ENCODE measurements at places on chromosomes 2 and 18.
A peak's percentile ranks its signal among the peaks of the same experiment; 100 is the strongest.

GRCh38 chr18:73235491-73235890 is 367.7 kb upstream of the NETO1 start:
- no peak for DNase-seq

- DNase-seq: no peak
These were observed at the start of gene PROM2 for GRCh38 chr2:95274291-95275150. Gene PROM2 (plus strand): TSS chr2:95274449. CDS start chr2:95274586, 137 bp downstream.

DNA sequence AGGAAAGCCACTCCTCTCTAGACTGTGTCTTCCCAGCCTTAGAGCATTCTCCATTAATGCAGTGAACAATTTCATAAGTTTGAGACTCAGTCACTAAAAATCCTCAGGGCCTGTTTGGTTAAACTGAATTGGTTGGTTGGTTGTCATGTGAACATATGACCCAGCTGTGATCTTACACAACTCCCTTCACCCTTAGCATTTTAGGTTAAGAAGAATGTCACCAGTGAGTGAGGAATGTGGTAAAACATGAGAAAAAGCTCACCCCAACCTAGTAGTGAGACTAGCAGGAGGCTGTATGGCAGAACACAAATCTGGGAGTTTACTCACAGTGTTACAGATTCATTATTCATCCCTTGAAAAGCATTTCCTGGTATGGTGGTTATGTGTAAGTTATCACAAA is 32.4 kb downstream of the LHCGR start:
- no peak for DNase-seq

GRCh38 chr2:86309966-86310365 is 27.5 kb downstream of the REEP1 start:
- no peak for DNase-seq

GRCh38 chr2:51620796-51621195 is 588.9 kb upstream of the NRXN1 start:
- no peak for DNase-seq

DNA sequence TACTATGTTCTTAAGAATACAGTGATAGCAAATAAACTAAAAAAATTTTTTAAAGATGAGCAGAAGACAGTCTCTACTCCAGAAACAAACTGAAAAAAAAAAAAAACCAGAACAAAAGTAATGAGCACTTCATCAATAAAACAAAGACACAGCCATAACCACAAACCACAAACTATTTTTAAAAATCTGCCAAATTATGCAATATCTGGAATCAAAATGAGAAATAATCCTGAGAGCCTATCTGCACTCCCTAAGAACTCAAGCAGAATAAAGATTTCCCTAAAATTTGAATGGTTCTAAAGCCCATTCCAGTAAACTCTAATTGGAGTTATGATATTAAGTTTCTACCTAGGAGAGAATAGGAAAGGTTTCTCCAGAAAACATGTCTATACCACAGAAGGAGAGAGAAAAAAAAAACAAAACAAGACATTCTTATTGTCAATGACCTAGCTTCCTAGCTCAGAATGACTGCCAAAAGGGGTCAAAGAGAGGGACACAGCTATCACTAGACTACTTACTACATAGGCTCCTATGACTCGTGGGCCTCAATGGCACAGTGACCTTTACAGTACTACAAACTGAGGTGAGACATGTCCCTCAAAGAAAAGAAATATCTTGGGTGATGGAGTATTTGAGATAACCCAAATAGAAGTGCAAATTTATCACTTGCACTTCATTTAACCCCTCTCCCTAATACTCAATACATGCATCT is 262.8 kb downstream of the ZEB2 start:
- no peak for DNase-seq

DNA sequence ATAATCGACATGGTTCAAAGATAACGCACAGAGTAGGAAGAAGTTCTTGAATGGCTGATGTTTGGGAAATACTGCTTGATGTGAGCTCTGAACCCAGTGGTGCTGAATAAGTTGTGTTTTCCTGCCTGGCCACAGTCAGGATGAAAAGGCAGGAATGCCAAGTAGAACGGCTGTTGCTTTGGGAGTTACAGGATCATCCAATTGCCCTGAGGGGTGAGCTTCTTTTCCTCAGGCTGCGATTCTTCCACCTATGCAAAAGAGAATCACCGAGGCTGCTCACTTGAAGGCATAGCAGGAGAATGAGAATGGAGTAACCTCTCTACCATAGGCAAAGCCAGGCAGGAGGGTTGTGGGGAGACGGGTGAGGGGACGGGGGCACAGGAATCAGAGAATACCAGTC is 14.4 kb upstream of the IGFBP2 start:
- DNase-seq: no peak

- no peak for DNase-seq
These were observed 651.9 kb upstream of the HS6ST1 start for GRCh38 chr2:128970332-128971116.

GRCh38 chr2:45649858-45650811 is 1.3 kb upstream of the PRKCE start:
- DNase-seq: peak; percentile 37

DNA sequence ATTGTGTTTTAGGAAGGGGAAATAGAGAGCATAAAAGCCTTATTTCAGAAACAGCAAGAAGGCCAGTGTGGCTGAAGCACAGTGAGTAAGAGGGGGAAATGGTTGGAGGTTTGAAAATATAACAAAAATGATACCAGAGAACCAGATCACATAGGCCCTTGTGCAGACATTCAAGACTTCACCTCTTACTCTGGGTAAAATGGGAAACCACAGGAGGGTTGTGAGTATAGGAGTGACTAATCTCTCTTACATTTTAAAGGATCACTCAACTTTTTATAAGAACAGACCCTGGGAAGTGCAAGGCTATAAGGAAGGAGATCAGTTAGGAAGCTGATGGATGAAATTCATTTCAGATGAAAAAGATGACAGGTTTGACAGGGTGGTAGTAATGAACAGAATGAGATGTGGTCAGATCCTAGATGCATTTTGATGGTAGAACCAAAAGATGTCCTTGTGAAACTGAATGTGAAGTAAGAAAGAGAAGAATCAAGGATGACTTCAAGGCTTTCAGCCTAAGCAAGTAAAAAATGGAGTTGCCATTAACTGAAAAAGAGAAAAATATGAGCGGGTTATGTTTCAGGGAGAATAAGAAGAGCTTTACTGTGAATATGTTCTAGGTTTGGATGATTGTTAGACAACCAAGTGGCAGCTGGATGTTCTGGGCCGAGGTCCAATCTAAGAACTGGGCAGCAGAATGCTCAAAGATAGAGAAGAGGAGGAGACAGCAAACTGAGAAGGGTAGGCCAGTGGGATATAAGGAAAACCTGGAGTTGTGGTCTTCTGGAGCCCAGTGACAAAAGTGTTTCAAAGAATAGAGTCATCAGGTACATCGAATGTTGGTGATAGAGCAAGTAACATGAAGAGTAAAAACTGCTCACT is 65.1 kb downstream of the USP40 start:
- DNase-seq: no peak

DNA sequence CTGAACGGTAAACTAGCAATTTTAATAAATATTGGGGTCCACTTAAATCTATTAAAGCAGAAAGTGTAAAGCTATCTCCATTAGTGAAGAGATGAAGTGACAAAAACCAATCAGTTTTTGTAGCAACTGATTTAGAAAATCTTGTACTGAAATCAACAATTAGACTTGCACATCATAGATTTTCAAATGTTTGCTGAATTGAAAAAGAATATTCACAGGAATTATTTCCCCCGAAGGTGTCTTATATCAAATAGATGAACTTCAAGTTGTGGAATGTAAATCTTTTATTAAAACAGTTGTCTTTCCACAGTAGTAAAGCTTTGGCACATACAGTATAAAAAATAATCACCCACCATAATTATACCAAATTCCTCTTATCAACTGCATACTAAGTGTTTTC is 48.7 kb downstream of the ATIC start:
- DNase-seq: no peak

DNA sequence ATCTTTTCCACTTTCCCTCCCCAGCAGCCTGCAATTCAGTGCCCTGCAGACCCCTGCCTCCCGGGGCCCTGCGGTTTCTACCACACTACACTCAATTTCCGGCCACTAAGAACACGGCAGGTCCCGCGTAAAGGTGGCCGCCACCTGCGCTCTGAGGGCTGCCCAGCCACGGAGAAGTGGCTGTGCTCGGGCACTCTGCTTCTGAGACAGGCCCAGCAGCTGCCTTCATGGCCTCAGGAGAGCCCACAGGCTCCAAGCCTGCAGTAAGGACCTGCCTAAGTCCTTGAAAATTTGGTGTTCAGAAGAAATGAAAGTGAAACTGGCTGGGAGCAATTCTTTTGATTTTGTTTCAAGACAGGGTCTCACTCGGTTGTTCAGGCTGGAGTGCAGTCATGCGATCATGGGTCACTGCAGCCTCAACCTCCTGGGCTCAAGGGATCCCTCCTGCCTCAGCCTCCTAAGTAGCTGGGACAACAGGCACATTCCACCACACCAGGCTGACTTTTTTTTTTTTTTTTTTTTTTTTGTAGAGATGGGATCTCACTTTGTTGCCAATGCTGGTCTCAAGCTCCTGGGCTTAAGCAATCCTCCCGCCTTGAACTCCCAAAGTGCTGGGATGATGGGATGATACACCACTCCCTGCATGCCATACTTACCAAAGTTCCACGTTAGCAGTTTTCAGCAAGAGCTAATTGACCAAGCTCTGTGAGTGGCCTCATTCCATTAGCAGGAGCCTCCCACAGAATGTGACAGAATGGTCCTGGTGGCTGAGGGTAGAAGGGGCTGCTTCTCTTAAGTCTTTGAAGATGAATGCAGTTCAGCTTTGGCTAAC is 14.6 kb upstream of the ALPP start:
- no peak for DNase-seq

DNA sequence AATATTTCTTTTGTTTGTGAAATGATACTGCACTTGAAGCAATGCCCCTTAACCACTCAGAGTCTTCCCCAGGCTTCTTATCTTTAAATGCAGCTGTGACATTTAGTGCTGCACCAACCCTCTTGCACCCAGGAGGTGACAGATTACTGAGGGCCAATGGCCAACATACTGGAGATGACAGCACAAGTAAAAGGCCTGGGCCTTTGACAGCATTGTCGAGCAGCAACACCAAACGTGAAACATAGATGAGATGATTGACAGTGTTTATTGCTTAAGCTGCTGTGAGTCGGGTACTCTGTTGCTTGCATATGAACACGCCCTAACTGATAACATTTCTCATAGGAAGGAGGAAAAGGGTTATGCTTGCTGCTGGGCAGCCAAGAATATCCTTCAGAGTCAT is 80.3 kb downstream of the THNSL2 start:
- DNase-seq: peak; percentile 99

DNA sequence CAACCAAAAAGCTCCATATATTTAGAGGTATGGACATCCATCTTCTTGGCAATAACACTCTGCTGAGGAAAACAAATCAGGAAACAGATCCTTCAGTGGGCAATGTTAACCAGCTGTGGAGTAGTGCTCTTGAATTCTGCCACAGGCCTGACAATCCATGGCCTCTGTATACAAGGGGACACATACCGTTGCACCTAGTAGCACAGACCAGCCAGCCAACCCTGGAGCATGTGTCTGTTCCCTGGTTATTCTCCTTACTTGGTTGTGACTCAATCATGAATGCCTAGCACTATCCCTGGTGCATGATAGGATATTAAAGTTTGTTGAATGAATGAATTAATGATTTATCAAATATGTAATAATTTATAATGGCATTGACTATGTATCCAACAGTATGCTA is 261.4 kb upstream of the MGAT5 start:
- no peak for DNase-seq

DNA sequence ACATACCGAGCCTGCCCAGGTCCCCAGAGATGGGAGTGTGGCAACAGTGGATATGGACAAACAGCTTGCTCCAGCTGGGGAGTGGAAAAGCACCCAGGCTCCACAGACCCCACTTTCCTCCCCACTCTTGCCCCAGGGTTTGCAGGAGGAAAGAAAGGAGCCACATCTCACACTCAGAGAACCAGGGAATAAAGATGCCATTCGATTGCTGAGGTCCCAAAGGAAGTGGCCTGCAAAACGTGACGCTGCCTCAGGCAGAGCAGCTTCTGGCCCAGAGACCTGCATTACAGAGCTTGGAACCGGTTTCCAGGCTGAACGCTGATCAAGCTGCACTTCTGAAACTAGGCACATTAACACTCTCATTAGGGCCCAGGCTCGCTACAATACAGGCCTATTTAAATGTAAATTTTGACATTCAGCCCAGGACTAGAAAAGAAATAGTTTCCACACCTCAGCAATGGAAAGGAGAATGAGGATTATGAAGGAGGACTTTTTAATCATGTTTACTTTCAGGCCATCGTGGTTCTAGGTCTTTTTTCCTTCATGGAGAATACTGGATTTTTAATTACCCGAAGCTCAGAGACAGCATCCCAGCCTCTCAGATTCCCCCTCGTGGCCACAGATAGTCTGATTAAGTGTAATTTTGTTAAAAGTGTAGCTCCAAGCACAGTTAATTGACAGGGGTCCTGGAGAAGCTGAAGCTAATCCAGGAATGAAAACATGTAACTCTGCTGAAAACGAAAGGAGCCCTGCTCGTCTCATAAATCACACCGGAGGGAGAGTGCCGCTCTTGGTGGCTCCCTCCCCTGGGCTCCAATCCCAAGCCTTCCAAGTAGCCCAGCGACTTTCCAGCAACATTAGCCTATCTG is 221.3 kb upstream of the RAB6C start:
- no peak for DNase-seq

Data from erythroblast (primary cell).